Activated naive CD4-positive, alpha-beta T cell treated with anti-CD3 and anti-CD28 coated beads, Interleukin-2, amount 10 ng/mL, durations not matched to agents 7 days and 5 days (primary cell): ENCODE measurements at places on chromosomes 6 and 20.
A peak's percentile ranks its signal among the peaks of the same experiment; 100 is the strongest.

- H3K4me1 ChIP-seq = peaks cover 41% of the 10 kb centered on the region
- no peak for DNase-seq
- no peaks in the 10 kb centered on the region for H3K27me3 ChIP-seq
- peaks cover 44% of the 10 kb centered on the region for H3K36me3 ChIP-seq
- H3K27ac ChIP-seq = no peak overlapping the region
- peak overlapping the region; percentile 98 for H3K4me3 ChIP-seq
Observed at GRCh38 chr6:43020847-43021246, 576 bp upstream of the RRP36 start.

DNA sequence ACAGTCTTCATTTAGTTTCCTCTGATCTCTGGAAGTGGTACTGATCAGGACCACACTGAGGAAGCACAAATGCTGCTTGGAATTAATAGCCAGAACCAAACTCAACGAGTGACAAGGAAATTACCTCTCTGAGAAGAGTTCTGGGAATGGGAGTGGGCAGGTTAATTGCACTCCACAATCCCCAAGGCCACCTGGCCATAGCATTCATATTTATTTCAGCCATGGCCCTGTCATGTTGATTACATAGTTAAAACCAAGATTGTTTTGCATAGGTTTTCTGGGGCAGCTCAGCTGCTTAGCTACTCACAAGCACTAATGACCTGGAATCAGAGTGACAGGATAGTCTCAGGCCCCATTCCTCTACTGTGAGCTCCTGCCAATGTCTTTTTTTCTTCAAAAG is 230.2 kb upstream of the RIMS1 start:
- no peaks in the 10 kb centered on the region for H3K4me1 ChIP-seq
- H3K27ac ChIP-seq = no peak overlapping the region
- no peaks in the 10 kb centered on the region for H3K36me3 ChIP-seq

DNA sequence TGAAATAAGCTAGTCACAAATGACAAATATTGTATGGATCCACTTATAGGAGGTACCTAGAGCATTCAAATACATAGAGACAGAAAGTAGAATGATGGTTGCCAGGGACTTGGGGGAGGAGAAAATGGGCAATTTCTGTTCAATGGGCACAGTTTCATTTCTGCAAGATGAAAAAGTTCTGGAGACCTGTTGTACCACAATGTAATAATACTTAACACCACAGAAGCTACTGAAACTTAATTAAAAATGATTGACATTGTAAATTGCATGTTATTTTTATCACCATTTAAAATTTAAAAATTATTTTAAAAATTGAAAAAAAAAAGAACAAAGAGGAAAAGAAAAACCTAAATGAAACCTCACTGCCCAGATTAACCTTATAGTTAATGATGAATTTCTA is 67.4 kb downstream of the NHLRC1 start:
- H3K27ac ChIP-seq = no peak overlapping the region
- no peaks in the 10 kb centered on the region for H3K4me1 ChIP-seq
- H3K36me3 ChIP-seq = no peaks in the 10 kb centered on the region
- H3K4me3 ChIP-seq = no peak overlapping the region

GRCh38 chr6:82208913-82209312 is 38.6 kb downstream of the IBTK start:
- no peak overlapping the region for H3K27ac ChIP-seq
- H3K27me3 ChIP-seq = no peaks in the 10 kb centered on the region
- no peak for DNase-seq
- no peak overlapping the region for H3K4me3 ChIP-seq
- H3K36me3 ChIP-seq = peaks cover 44% of the 10 kb centered on the region

- no peaks in the 10 kb centered on the region for H3K4me1 ChIP-seq
- DNase-seq = no peak
- H3K27me3 ChIP-seq = peaks cover 11% of the 10 kb centered on the region
- no peak overlapping the region for H3K4me3 ChIP-seq
- H3K36me3 ChIP-seq = no peaks in the 10 kb centered on the region
Observed at GRCh38 chr6:13733178-13733887, 21.7 kb upstream of the RANBP9 start.
